M059J (cell line): ENCODE measurements at places on chromosomes 6 and 20. TPM values are rescaled to one million over a fixed set of nuclear protein-coding genes. Genes with fewer than 3 reads are reported as not detected.
A peak's percentile ranks its signal among the peaks of the same experiment; 100 is the strongest.

The HLA-G gene
- not detected in 2 replicates for total RNA-seq

The SLC17A4 gene
- total RNA-seq, result not detected in 2 replicates

- no peak for DNase-seq
Measured at GRCh38 chr20:54127855-54128574, 45.8 kb downstream of the CYP24A1 start.

DNA sequence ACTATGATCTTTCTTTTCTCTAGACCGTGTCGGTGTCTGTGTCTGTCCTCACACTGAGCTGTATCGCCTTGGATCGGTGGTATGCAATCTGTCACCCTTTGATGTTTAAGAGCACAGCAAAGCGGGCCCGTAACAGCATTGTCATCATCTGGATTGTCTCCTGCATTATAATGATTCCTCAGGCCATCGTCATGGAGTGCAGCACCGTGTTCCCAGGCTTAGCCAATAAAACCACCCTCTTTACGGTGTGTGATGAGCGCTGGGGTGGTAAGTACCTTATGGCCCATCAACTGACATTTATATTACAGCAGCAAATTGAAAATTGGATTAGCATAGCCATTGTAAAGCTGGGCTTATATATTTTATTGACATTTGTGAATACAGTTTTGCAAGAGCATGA is 72.2 kb upstream of the GFRAL start:
- DNase-seq, result peak; percentile 5

GRCh38 chr6:91420243-91420642 is 833.4 kb upstream of the MAP3K7 start:
- no peak for DNase-seq
